ENCODE measurements at places on chromosomes 16 and 17. TPM values are rescaled to one million over a fixed set of nuclear protein-coding genes. Genes with fewer than 3 reads are reported as not detected.

DNA sequence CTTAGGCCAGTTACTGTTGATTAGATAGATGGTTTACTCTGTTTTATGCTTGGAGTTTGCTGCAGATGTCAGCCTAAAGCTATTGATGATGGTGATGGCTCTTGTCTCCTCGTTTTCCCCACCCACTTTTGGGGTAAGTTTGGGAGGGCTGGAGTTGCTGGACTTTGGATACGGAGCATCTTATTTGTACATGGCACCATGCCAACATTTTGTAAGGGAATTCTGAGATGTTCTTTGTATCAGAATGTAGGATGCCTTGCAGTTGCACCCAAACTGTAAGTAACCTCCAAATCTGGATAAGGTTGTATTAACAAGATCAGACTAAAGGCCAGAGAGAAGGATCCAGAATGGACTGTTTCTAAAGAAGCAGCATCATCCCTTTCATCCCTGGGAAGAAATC is 551.9 kb upstream of the ZFHX3 start:
- DNase-seq: no peak

DNA sequence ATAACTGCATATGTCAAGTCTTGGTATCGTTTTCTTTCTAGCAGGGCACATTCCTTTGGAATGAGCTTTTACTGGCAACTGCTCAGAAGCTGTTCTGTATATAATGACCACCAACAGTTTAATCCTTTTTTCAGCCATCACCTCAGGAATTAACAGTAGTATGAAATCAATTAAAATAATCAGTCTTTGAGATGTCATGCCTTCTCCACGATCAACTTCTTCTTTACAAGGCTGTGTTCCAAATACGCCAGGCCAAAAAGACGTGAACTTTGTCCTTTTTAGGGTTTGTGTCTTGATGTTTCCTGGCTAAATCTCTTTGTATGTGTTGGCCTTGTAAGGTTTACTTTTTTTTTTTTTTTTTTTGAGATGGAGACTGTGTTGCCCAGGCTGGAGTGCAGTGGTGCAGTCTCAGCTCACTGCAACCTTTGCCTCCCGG is 54.9 kb downstream of the ABCC1 start:
- no peak for DNase-seq

DNA sequence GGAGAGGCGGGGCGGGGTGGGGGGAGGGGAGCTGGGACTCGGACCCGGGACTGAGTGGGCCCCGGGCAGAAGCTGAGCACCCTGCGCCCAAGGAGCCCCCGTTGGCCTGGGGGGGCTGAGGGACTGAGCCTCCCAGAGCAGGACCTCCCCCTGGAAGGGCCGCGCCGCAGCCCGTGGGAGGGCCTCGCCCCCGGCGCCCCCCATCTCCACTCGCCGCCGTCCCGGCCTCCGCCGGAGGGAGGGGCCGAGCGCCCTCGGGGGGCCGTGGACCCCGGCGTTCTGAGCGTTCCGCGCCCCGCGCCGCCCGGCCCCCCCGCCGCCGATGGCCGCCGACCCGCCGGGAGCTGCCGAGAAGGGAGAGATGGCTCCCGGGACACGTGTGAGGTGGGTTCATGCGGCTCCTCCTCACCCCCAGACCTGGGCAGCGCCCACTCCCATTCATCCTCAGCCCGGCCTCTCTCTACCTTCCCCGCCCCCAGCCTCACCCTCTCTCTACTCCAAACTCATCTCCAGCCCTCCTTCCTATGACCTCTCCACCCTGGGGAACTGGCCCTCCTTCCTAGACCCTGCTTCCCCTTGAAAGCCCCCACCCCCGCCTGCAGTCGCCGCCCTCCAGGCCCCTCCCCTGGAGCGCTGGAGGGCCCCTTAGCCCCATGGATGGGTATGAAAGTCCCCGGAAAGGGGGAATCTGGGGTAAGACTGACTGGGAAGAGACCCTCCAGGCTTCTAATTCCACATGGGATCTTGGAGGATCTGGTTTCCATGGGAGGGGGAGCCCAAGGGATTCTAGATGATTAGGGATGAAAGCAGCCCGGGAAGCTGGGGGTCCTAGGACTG is 922 bp downstream of the FBXL19 start:
- peak; percentile 71 for DNase-seq

- DNase-seq: no peak
Measured at GRCh38 chr17:73452009-73452408, 140.2 kb upstream of the CDC42EP4 start.

- DNase-seq: peak; percentile 61
Measured at GRCh38 chr17:49035470-49036269, 38.5 kb downstream of the IGF2BP1 start.

The KRTAP4-16 gene
- total RNA-seq: not detected

The KRT33B gene
- total RNA-seq: not detected
